ENCODE measurements at places on chromosomes 7 and 10.

- DNase-seq = no peak
Observed at GRCh38 chr10:30536578-30536977, 93.0 kb downstream of the LYZL2 start.

GRCh38 chr7:42831718-42832522, 80.0 kb downstream of the C7orf25 start:
- DNase-seq = peak; percentile 53

GRCh38 chr10:61975391-61975932, 74.0 kb downstream of the ARID5B start:
- no peak for DNase-seq

GRCh38 chr10:93408783-93409182, 73.4 kb downstream of the MYOF start:
- DNase-seq = no peak

DNA sequence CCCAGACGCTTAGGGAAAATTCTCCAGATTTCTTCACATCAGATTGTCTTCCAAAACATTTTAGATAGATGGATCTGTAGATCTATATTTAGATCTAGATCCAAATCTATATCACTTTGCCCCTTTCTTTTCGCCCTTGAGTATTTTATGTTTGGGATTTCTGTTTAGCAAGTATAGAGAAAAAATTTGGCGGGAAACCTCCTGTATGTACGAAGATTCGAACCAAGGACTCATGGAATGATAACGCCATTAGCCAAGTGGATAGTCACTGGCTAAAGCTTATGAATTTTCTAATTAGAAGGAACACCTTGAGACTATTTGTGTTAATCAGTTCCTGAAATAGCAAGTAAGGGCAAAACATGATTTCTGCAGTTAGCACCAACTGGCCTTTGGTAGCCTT, 1.2 kb downstream of the THNSL1 start:
- no peak for DNase-seq

- DNase-seq = no peak
Observed at GRCh38 chr10:104084482-104085142, 1.1 kb downstream of the COL17A1 start.

DNA sequence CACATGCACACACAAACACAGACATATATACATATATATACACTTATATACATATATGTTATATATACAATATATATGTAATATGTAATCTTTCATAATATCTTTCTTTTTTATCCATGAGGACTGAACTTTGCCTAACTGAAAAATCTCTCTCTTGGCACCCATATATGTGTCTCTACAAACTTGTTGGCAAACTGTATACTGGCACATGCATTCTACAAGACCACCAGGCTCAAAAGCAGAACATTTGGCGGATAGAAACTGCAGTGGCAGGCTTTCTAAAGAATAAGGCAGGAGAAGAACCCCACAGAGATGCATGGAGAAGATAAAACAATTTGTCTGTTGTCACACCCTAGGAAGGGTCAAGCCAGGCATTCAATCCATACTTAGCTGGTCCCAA, 165.3 kb downstream of the NRG3 start:
- no peak for DNase-seq

DNA sequence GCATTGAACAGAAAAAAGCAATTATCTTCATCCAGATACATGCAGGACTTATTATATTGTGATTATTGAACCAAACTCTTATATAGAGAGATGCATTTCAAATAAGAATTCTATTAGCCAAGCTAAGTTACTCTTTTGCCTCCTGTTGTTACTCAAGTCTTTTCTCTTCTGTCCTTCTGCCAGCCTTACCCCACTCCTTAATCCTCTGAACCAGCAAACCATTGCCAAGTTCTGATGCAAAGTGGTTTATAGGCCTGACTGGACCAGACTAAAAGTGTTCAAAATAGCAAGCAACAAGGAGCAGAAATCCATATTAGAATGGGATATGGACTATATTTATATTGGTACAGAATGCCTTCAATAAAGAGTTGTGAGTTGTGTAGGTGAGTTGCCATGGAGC, 2.2 kb upstream of the SLC26A4 start:
- no peak for DNase-seq

DNA sequence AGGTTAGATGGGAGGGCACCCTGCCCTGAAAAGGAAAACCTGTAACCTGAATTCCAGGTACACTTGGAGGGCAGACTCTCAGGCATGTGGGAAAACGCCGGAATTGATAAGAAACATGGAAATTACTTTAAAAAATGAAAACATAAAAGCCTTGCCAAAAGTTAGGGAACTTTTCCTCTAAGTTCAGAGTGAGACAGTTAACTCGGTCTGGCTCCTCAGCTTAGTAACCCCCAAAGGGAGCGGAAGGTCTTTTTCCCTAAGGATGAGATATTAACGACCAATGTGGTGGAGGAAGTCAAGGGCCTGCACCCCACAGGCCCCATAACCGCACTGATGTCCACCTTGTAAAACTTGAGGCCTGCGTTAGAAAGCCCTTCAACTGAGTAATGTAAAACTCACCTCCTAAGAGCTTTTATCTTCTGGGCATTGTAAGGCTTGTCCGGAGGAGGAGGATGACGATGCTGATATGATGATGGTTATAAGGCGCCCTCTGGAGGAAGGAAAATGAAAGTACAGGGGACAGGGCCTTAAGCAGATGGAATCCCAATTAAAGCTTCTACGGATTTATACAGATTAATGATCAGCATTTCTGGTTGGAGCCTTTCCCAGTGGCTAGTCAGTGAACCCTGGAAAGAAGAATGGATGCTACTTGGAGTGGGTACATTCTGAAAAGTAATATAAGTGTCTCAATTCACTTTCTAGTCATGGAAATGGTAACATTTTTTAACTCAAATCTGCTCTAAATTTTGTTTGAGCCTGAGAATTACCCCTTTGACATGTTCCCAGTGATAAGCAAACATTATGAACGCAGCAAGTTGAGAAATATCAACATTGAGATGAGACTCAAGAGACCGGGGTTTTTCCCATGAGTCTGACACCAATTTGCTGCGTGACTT, 694 bp downstream of the COL1A2 start:
- DNase-seq = no peak

GRCh38 chr10:106956216-106956915, 208.1 kb downstream of the SORCS1 start:
- no peak for DNase-seq
